ENCODE measurements at places on chromosomes 12 and 14.

- peak; percentile 96 for DNase-seq
Measured at GRCh38 chr12:54005853-54006558, 2.8 kb upstream of the HOXC8 start.

GRCh38 chr14:104120281-104120741, 18.1 kb upstream of the KIF26A start:
- no peak for DNase-seq

- no peak for DNase-seq
Measured at GRCh38 chr12:65168681-65169319, 583 bp upstream of the LEMD3 start.

- peak; percentile 88 for DNase-seq
Measured at GRCh38 chr14:96576937-96577336, 74.8 kb downstream of the PAPOLA start.

GRCh38 chr14:51507511-51507905, 144.2 kb upstream of the FRMD6 start:
- DNase-seq, result no peak

DNA sequence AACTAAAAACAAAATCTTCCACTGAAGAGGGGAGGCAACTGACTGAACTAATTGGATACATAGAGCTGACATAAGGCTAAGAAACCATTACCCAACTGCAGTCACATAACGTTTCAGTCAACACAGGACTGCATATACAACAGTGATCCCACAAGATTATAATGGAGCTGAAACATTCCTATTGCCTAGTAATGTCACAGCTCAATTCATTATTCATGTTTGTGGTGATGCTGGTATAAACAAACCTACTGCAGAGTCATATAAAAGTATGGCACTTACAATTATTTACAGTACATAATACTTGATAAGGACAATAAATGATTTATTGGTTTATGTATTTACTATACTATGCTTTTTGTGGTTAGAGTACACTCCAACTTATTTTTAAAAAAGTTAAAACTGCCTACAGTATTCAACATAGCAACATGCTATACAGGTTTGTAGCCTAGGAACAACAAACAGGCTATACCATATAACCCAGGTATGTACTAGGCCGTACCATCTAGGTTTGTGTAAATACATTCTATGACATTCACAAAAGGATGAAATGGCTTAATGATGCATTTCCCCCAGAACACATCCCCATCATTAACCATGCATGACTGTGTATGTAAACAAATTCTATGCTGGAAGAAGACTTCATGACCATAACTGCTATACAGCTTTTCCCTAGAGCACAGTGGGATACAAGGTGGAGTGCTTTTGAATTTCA, 4.3 kb downstream of the NAP1L1 start:
- no peak for DNase-seq

GRCh38 chr12:93990832-93991803, 157.3 kb upstream of the PLXNC1 start:
- no peak for DNase-seq

- DNase-seq, result no peak
Measured at GRCh38 chr12:2057041-2057794, 4.4 kb downstream of the CACNA1C start.

DNA sequence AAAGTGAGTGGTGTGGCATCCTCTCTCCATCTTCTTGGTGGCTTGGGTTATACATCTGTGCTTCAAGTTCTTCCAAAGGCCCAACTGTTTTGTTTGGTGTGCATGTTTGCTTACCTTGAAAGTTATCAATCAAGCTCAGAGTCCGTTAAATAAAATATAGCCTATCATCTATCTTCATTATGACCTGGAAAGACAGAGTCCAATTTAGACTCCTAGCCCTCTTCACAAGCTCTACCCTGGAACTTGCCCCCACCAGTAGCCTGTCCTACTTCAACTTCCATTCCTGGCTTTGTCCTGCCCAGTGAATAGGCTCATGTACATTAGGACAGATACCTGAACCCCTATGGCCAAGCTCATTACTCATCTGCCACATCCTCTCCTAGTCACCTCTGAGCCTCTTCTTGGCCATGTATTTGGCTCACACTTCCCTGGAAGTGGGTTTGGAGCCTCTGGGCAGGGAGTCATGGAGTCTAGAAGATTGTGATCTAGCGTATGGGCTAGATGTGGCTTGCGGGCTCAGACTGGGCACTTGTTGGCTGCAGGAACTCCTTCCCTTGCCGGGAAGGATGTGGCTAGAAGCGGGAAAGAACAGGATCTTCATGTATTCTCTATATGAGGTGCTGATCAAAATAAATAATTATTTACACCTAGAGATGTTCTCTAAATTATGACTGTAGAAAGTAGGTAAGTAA, 6.4 kb upstream of the SSTR1 start:
- DNase-seq, result no peak

- DNase-seq, result no peak
Measured at GRCh38 chr14:31578792-31579501, 17.7 kb downstream of the NUBPL start.

- DNase-seq, result no peak
Measured at GRCh38 chr12:63804746-63805145, 25.0 kb downstream of the RXYLT1 start.

DNA sequence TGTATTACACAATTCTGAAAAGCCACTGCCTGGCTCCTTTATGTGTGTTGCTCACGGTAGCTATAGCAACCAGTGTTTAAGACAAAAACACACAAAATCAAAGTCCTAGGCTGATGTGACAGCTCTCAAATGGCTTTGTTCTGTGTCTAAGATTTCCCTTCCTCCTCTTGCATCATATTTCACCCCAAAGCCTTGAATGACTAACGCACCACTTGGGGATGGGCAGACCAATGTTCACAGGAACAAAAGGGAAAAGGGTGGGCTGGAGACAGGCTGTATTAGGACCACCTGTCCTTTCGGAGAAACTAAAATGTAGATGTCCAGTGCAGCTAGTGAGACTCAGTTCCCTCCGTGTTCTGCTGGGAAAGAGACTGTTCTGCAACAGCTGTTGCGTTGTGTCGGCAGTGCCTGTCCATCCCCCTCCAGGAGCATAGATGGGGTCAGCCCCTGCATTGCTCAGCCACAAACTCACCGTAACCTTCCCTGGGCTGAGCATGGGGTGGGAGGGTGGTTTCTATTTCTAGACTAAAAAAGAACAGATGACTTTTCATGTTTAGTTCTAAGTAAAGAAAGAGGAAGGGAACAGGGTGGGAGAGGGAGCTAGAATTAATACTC, 26.8 kb upstream of the DAAM1 start:
- no peak for DNase-seq

GRCh38 chr12:114123108-114123507, 157.0 kb upstream of the RBM19 start:
- DNase-seq, result no peak

DNA sequence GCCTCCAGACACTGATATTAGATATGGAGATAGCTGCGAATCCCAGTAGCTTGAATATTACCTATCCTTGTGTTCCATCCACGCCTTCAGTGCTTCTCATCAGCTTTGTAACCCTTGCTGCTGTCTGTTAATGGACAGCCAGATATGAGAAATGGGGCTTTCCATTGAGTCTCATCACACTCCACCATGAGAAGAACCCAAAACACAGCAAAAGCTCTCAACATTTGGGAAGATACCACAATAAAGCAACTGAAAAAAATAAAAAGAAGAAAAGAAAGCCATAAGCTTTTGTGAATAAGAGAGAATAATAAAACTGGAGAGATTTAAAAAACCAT, 225.4 kb downstream of the GALC start:
- DNase-seq, result no peak

DNA sequence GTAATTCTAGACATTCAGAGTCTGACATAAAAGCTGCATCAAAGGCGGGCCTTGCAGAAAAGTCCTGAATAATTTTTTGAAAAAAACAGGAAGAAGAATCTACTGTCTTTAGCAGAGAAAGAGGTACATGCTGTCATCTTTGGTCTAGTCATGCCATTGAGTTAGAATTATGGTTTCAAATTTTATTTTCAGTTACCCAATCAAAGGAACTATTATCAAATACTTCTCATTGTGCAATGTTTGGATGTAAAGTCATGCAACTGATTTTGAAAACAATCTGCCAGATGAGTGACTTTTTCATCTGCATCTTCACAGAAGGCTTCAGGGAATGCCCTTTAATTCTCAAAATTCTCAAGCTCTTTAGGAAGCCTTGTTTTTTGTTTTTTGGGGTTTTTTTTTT, 803.5 kb downstream of the FLRT2 start:
- no peak for DNase-seq

DNA sequence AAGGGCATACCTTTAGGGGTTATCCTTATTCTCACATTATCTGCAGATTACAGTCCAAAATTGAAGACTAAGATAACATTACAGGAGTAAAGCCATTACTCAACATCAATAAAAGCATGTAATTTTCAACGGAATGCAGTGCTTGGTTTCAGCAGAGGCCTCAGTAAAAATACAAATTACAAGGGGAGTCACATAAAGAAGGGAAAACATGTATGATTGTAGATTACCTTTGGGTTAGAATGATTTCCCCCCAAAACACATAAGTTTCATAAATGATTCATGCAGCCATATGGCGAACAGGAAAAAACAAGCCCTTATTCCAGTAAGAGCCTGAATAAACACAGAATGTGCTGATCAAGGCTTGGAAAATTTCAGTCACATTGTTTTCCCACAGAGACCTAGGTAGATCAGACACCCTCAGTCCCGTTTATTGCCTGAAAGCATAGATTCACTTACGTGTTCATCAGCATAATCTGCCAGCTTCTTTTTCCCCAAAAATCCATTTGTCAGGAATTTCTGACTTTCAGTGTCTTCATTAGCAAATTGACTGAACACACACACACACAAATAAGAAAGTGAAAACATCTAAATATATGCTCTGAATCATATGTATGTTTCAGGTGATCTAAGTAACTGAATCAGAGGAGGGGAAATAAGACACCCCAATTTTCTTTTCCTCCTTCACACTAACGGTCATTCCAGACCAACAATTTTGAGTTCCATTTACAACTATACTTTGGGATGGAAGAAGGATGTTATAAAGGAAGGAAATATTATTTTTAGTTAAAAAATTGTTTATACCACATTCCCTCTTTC, 37.5 kb downstream of the SLC38A4 start:
- DNase-seq, result no peak

- DNase-seq, result no peak
Measured at GRCh38 chr14:22099942-22100763, 426.5 kb upstream of the OR4E1 start.

- DNase-seq, result no peak
Measured at GRCh38 chr14:106268013-106268727, 741.8 kb downstream of the TMEM121 start.

DNA sequence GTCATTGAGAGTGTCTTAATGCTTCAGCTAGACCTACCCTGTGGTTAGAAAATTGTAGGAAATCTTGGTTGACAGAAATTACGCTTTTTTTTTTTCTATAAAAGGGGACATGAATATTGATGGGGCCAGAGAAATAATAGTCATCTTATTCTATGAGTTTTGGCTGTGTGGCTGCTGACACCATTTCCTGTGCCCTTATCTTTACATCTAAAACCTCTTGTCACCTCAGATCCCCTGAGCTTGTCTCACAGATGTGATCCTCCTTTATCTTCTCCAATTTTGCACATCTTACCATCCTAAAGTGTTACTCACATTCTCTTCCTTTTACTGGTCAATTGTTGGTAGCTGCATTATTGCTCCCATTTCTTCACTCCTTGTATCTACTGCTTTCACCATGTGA, 36.1 kb downstream of the ASCL1 start:
- no peak for DNase-seq

DNA sequence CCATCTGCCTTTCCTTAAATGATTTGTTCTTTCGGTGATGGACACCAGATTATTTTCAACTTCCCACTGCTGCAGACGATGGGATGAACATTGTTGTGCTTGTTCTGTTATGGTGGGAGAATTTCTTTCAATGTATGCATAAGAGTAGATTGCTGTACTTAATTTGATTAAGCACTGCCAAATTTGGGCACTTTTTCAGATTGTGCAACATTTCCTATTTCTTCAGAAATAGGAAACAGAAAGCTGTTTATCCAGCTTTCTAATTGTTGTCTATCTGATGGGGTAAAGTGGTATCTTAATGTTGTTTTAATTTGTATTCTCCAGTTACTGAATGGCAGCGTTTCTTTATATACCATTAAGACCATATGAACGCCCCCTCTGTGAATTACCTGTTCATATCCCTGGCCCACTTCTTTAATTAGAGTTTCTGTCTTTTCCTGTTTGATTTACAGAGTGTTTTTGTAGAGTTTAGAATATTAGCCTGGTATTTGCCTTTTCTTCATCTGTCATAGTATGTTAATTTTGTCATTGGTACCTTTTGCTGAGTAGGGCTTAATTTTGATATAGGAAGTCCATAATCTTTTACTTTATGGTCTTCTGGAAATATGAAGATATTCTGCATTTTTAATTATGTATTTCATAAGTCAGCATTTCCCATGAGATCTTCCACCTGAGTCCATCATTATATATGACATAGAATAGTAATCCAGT, 59.6 kb downstream of the DIP2B start:
- DNase-seq, result no peak

DNA sequence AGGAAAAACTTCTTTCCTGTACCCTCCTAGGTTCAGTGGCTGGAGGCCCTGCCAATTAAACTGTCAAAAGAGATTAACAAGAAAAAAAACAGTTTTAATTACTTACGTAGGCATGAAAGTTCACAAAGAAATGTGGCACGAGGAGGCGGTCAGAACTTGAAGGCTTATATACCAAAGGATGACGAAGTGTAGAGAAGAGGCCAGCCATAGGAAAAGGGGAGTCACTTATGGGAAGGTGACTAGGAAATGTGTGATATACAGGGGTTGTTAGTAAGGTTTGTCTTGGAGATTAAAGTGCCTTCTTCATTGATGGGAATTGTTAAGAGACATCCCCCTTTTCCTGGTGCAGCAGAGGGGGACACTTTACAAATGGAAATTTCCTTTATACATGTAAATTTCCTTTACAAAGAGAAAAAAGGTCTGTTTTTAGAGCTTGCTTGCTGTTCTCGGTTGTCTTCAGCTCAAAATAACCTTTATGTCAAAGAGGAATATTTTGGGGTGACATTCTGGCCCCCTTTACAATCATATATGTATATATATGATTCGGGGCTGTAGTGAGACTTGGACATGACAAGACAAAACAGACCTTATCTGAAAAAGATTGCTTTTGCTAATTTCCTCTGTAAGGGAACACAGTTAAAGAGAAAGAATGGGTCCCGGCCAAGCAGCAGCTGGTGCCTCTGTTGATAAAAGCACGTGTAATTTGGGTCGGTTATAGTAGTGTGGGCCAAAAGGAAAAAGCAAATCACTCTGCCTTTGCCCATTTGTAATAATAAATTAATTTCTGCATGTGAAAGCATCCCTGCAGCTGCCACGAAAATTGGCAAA, 38.6 kb downstream of the SYNE2 start:
- no peak for DNase-seq

Data from esophagus muscularis mucosa (tissue), 4 donors.